ENCODE measurements at places on chromosomes 7 and 10.

DNA sequence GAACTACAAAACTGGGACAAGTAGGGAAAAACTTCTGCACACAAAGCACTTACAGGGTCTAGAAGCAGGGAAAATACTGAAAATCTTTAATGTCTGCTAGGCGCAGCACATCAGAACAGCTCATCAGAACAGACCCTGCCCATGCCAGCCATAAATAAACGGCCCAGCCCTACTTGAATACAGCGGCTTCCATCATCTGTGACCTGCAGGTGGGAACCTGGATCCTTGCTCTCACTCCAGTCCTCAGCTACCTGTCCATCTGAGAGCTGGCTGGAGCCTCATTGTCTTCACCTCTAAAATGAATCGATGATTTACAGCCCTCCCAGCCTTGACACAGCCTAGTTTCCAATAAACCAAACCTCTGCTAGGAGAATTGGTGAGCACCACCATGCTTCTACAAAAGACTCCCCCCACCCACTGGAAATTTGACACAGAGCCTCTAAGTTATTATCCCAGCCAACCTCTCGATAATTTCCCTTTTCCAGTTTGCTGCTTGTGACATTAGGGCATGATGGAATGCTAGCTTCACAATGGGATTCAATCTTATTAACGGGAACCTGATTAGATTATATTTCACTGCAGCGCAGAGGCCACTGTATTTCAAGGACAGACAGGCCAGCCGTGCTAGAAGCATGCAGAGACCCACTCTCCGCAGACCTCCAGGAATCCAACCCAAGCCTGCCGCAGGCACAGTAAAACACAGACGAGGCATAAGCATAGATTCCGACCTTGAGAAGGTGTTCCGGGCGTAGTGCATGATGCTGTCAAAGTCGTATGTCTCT, 61.6 kb upstream of the OPALIN start:
- no peak for DNase-seq

- no peak for DNase-seq
Measured at GRCh38 chr7:95213809-95214492, 110.4 kb downstream of the PON1 start.

GRCh38 chr10:53256623-53257022, 484.0 kb upstream of the MBL2 start:
- DNase-seq, result peak; percentile 4

DNA sequence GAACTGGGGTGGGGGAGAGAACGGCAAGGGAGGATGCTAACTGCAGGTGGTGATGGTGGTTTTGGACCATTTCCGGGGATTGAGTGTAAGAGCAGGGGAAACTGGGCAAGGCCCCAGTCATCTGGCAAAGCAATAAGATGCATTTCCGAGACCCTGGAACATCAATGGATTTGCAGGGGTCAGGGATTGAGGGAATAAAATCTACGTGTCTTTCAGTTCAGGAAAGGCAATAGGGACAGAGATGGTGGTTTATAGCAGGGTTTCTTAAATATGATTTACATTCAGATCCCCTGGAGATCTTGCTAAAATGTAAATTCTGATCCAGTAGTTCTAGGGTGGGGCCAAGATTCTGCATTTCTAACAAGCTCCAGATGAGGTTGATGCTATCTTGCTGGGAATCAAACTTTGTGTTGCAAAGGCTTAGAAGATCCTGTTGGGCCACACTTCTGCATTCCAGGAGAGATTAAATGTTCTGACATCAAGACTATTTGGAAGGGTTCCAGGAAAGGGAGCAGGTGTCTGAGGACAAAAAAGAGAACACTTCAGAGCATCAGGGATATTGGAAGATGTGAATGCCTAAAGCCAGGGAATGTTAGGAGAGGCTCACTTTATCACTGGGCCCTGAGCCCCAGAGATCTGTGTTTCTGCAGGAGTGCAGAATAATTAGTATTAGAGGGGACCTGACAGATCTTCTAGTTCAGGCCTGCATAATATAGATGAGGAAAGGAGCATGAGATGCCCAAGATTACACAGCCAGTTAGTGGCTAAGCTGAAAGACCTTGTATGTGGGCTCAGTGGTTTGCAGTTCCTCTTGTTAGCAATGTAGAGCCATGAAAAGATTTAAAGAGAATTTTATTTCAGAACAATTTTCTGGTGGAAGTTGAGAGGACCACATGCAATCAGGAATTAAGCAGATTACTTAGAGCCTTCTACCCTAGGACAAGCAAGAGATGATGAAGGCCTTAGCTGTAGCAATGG, 32.4 kb downstream of the BLNK start:
- DNase-seq, result no peak

DNA sequence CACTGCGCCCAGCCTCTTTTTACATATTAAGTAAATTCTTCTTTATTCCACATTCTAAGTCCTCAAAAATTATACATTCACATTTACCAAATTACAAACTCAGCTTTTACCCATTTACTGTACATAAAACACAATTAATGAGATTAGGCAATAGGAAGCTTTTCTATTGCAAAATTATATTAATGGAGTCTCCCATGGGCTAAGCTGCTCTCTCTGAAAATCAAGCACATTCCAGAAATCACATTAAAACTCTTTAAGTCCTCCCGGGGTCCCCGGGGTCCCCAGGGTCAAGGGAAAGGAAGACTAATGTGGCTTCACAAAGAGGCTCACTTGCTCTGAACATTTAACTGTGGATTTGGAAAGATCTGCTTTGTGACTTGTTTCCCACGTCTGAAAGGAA, 127.4 kb upstream of the KMT2E start:
- DNase-seq, result no peak
